Nephron progenitor cell (in vitro differentiated cells): ENCODE measurements at places on chromosomes 16 and 17.

DNA sequence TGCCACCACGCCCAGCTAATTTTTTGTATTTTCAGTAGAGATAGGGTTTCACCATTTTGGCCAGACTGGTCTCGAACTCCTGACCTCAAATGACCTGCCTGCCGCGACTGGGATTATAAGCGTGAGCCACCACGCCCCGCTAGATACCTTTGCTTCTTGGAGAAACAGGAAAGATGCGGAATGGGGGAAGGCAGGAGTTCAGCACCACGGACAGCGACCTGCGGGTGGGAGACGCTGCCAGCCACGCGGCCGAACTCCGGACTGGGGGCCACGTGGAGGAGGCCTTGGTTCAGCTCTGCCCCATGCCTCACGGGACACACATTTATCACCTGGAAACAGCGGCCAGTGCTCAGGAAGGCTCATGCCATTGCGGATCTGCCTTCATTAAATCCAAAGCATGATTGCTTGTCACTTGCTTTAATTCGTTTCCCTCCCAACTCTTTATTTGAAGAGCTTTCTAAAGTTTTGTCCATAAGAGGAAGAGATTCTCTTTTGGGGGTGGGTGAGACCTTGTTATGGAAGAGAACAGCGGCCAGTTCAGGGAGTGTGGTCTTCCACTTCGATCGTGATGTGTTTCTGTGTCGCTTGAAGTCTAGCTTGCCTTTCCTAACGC, 219.9 kb downstream of the ENGASE start:
- peaks cover 73% of the 10 kb centered on the region for H3K27me3 ChIP-seq
- peak; percentile 99 for DNase-seq
- H3K4me1 ChIP-seq = no peaks in the 10 kb centered on the region
- H3K36me3 ChIP-seq = no peaks in the 10 kb centered on the region
- no peak overlapping the region for H3K27ac ChIP-seq
- no peak overlapping the region for H3K4me3 ChIP-seq

DNA sequence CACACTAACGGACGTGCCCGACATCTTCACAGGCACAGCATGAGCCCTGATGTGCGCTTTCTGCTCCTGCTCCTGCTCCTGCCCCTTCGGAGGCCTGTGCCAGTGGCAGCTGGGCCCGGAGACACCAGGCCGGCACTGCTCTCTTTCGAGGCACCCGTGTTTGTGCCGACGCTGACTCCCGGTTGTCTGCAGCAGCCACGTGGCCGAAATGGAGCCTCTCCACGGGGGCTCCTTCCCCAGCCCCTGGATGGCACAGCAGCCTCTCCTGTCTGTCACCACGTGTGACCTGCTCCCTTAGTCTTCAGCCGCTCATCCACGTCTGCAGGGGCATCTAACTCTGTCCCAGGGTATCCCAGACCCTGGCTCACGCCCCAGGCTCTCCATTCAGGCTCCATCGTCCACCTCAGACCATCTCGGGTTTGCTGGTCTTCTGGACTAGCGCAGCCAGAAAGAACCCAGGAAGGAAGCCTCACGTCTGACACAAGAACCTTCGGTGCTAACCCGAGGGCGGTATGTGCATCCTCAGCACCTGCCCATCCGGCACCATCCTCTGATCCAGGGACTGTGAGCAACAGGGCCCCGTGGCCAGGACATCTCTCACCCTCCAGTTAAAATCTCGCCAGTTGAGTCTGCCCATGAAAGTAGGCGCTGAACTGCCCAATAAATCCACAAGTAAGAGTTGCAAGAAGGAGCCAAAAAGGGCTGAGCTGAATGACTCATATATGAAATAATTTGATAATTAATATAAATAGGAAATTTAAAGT, 4.2 kb upstream of the RPH3AL start:
- H3K27me3 ChIP-seq = peaks cover 4% of the 10 kb centered on the region
- H3K36me3 ChIP-seq = peaks cover 10% of the 10 kb centered on the region
- peak overlapping the region; percentile 5 for H3K4me3 ChIP-seq
- no peak for DNase-seq
- peak overlapping the region; percentile 92 for H3K27ac ChIP-seq

DNA sequence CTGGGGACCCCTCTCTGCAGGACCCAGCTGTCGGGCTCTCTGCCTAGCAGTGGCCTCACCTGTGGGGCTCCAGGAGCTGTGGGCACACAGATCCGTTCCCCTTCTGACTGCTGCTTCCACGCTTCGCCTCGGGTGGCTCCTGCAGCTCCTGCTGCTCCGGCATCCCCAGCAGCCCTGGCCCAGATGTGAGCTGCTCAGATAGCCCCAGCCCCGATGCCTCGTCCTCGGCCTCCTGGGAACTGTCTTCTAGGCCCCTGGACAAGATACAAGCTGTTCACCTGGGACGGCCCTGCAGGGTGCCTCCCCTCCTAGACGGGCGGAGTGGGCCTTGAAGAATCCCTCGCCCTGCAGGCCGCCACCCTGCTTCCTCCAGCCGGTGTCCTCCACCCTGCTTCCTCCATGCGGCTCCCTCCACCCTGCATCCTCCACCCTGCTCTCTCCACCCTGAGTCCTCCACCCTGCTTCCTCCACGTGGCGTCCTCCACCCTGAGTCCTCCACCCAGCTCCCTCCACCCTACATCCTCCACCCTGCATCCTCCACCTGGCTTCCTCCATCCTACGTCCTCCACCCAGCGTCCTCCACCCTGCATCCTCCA, 11.0 kb downstream of the EMC6 start:
- H3K4me1 ChIP-seq = peaks cover 21% of the 10 kb centered on the region
- H3K36me3 ChIP-seq = no peaks in the 10 kb centered on the region

DNA sequence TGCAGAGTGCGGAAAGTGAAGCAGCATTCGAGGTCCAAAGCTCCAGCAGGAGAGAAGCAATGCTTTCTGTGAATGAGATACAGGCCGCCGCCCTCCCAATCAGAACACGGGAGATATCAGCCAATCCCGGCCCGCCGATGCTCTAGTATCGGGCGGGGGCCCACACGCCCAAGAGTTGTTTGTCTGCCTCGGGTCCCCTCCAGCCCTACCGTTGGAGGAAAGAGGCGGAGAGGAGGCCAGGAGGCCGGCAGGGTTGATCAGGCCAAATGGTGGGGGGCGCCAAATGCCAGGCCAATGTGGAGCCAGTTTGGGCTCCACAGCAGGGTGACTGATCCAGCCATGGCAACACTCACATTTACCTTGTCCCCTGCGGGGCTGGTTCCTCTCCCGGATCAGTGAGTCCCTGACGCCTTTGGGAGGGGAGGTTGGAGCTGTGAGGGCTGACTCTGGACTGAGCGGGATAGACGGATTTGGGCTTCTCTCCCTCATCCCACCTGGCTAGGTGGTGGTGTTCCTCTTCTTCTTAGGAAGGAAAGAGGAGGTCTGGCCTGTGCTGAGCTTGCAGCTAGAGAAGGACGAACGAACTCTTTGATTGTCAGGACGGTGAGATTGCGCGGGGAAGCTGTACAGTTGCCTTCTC, 10.4 kb upstream of the CUEDC1 start:
- H3K27ac ChIP-seq = no peak overlapping the region
- H3K36me3 ChIP-seq = peaks cover 5% of the 10 kb centered on the region
- peaks cover 19% of the 10 kb centered on the region for H3K4me1 ChIP-seq
- no peak for DNase-seq
- H3K27me3 ChIP-seq = no peaks in the 10 kb centered on the region
- no peak overlapping the region for H3K4me3 ChIP-seq

DNA sequence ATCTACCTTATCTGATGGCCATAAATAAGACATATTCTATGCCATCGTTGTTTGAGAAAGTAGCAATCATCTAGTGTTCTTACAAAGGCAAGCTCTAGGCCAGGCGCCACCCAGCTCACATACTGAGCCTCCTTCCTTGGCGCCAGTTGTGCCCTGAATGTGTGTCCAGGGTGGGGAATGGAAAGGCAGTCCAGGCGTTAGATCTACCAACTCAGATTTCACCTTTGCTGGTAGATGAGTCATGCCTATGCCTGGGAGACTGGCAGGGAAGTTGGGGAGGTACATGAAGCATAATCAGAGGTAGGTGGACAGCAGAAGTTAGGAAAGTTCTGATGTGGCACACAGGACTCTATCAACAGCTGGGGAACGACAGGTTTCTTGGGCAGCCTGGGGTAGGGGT, 23.6 kb downstream of the SDR42E1 start:
- no peaks in the 10 kb centered on the region for H3K4me1 ChIP-seq
- peaks cover 7% of the 10 kb centered on the region for H3K27me3 ChIP-seq
- no peak overlapping the region for H3K27ac ChIP-seq
- DNase-seq = no peak
- H3K36me3 ChIP-seq = no peaks in the 10 kb centered on the region
- no peak overlapping the region for H3K4me3 ChIP-seq

DNA sequence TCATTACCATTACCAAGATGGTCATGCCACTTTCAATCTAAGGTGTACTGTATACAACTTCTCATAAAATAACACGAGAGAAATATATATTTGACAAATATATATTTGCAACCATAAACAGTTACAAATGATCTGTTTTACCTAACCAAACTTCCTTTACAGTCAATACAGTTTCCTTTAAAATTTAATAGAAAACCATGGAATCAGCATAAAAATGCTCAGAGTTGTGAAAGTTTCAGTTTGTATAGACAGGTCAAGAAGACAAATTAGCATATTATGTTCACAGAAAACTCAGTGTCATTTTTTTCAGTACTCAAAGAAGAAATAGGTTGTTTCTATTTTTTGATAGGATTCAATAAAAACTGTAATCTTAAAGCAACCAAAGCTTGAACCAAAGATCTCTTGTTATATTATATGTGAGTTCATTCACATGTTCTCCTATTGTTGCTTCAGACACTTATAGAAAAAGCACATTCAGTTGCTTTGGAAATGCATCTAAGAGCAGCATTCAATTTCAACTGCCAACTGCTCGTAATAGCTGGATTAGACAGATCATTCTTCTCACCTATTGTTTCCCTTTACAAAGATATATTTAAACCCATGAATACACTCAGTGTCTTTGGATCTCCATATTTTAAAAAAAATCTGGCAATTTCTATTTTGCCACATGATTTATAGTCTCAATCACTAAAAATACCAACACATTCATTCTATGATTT, 15.1 kb downstream of the SSH2 start:
- no peak overlapping the region for H3K4me3 ChIP-seq
- no peaks in the 10 kb centered on the region for H3K36me3 ChIP-seq
- no peaks in the 10 kb centered on the region for H3K27me3 ChIP-seq
- H3K4me1 ChIP-seq = peaks cover 10% of the 10 kb centered on the region
- DNase-seq = no peak
- no peak overlapping the region for H3K27ac ChIP-seq

DNA sequence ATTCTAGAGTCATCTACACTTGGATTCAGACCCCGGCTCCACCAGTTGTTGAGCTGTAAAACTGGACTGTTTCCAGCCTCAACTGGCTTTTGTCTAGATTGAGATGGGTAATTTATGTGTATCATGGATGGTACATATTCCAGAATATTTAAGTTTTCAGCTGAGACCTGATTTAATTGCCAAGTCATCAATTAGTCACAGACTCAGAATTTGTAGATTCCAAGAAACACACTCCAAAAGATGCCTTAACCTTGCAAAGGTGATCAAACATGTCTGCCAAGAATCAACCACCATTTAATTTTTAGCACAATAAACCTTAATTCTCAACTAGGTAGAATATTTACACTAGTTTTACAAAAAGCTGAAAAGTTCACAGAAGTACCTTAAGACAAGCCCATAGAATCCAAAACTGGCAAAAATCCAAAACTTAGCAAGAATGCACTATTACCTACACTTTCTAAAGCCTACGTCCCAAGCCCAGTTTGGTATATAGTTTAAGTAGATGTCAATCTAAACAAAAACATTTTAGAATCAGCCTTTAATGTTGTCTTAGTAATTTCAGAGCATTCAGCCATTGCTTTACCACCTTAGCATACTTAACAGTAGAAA, 17.7 kb downstream of the SIAH1 start:
- no peaks in the 10 kb centered on the region for H3K27me3 ChIP-seq
- peaks cover 54% of the 10 kb centered on the region for H3K4me1 ChIP-seq
- peaks cover 14% of the 10 kb centered on the region for H3K36me3 ChIP-seq
- peak overlapping the region; percentile 84 for H3K4me3 ChIP-seq

GRCh38 chr17:61235001-61235826, 164.4 kb upstream of the TBX2 start:
- peaks cover 10% of the 10 kb centered on the region for H3K36me3 ChIP-seq
- peak; percentile 35 for DNase-seq
- peak overlapping the region; percentile 17 for H3K27ac ChIP-seq
- H3K4me1 ChIP-seq = peaks cover 79% of the 10 kb centered on the region

DNA sequence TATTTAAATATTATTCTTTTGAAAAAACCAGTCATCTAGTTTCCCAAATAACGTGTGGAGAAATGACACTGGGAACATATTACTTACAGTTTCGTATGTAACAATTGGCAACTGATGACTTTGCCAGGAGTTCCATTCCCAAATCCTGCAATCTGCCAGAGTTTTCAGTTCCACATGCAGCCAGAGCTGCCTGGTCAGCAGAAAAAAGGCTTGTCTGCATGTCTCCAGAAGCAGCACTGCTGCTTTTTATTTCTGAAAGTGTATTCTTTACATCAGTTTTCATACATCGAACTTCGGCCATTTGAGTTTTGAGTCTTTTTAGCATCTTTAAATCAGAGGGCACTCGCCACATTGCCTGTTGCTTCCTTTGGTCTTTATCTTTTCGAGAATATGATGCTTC, 78.4 kb downstream of the TRIM37 start:
- H3K36me3 ChIP-seq = peaks cover 23% of the 10 kb centered on the region
- H3K4me3 ChIP-seq = no peak overlapping the region
- no peak overlapping the region for H3K27ac ChIP-seq
- no peaks in the 10 kb centered on the region for H3K4me1 ChIP-seq
- DNase-seq = no peak

- H3K4me1 ChIP-seq = peaks cover 18% of the 10 kb centered on the region
- H3K36me3 ChIP-seq = no peaks in the 10 kb centered on the region
- no peak overlapping the region for H3K27ac ChIP-seq
- peaks cover 9% of the 10 kb centered on the region for H3K27me3 ChIP-seq
- H3K4me3 ChIP-seq = no peak overlapping the region
Measured at GRCh38 chr17:31802502-31802901, 56.5 kb downstream of the COPRS start.

DNA sequence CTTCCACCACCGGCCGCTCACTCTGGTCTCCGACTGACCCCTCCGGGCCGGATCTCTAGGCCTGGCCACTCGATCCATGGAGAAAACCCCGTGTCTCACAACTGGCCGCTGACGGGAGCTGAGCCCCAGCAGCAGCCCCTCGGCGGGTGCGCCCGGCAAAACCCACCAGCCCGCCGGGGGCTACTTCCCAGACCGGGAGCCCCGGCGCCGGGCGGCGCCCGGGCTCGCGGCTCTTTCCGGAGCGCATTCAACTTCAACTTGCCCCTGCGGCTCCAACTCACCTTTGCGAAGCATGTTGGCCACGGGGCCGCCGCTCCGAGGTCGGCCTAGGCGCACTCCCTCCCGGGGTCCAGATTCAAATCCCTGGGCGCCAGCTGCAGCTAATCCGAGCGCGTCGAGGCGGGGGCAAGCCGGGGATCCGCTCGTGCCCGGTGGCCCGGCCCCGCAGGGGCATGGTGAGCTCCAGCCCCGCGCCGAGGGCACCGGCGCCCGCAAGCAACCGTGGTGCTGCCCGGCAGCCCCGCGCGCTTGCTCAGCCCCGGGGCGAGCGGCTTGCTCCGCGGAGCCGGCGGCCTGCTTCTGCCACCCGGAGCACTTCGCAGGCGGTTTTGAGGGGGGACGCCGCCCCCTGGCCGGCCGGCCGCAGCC, 438 bp downstream of the RTN4RL1 start:
- H3K4me3 ChIP-seq = peak overlapping the region; percentile 79
- peaks cover 43% of the 10 kb centered on the region for H3K4me1 ChIP-seq
- H3K27me3 ChIP-seq = peaks cover 87% of the 10 kb centered on the region
- DNase-seq = no peak
- no peak overlapping the region for H3K27ac ChIP-seq

- peak overlapping the region; percentile 44 for H3K4me3 ChIP-seq
- peak overlapping the region; percentile 99 for H3K27ac ChIP-seq
- H3K4me1 ChIP-seq = peaks cover 77% of the 10 kb centered on the region
- peak; percentile 59 for DNase-seq
- peaks cover 12% of the 10 kb centered on the region for H3K27me3 ChIP-seq
- H3K36me3 ChIP-seq = no peaks in the 10 kb centered on the region
Measured at GRCh38 chr17:77322514-77323412, 182.0 kb downstream of the SEC14L1 start.
